Femur (tissue), 1 donor: ENCODE measurements at places on chromosomes 1 and 21.

DNA sequence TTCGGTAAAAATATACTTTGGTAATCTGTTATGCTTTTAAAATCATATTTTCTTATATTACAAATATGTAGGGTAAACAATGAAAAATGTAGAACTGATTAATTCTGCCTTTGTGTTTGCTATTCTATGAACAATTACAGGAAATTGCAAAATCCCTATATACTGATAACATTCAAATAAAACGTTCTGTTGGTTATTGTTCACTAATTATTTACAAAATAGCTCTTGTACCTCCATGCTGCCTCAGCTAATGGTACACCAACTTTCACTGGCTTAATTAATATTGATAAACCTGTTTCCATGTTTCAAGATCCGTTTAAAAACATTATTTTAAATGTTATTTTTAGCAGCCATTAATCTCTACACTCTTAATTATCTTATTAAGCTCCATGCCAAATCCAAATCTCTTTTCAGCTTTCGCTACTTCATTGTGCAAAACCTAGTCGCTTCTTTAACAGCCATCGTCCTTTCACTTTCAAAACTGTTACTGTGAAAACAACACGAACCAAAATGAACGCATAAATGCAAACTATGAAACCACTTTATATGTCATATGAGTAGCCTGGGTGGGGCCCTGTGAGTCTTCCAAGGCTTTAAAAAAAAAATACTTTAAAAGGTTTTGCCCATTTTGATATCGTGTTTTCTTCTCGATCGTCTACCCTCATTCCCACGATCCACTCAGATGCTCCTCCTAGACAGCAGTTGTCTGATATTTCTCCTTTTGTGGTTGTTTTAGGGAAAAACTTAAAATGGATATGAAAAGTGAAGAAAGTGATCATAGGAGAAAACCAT, 807.1 kb downstream of the USP25 start:
- no peak for DNase-seq

GRCh38 chr1:41138549-41138948, 103.6 kb downstream of the SCMH1 start:
- no peak for DNase-seq

DNA sequence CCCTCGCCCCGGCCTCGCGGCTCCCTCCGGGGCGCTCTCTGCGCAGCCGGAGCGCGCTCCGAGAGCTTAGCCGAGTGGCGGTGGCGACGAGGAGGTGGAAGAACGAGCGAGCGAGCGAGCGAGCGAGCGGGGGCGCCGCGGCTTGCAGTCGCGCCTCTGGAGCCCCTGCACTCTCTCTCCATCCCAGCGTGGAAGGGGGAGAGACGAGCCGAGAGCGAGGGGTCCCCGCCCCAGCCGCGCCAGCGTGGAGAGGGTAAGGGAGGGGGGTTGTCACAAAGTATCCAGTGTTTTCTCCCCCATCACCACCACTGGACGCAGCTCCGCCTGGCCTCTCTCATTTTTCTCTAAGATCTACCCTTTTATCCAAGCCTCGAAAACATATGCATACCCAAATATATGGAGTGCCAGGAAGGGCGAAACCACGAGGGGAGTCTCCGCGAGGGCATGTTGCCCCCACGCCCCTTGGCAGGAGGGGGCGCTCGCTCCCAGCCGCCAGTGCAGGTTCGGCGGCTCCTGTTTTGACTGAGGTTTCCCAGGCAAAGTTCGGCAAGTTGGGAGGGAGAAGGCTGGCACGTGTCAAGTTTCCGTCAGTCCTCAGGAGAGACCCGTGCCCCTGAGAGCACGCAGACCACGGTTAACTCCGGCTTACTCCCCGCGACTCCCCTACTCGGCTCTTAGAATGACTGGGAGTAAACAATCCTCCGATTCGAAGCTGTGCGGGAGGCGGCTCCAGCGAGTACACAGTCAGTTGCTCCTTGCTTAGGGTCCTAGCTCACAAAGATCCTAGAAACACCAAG, 569 bp upstream of the DAB1 start:
- peak; percentile 22 for DNase-seq

DNA sequence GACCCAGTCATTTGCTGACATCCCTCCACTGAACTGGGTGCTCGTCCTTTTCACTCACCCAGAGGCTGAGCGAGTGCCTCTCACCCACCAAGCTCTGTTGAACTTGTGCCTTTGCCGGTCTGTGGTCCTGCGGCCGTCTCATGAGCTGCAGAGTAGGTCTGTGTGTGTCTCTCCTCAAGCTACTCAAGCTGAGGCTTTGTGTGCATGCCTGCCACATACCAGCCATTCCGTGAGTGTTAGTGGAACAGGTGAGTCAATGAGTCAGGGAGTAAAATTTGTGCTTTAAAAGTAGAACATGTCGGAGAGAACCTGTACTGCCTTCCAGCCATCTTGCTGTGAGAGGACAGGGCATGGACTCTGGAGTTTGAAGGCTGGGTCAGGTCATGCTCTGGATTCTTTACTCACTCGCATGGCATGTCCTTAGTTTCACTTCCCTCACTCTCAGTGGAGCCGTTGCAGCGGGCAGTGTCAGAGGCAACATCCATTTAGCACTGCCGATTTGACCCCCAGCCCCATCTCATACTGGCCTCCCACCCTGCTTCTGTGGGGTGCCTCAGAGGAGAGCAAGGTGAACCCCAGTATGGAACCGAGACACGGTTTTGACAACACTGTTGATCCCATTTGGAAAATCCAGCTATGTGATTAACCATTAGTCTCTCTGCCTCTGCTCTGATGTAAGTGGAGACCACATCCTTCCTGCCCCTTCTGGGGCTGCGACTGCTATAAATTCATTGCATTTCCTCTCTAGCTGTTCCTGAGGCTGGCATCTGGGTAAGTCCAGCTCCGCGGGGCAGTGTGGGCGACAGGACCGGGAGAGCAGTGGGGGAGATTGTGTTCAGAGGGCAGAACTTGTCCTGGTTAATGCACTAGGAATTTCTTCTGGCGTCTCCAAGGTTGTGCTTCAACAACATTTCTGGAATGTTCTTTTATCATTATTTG, at the start of gene NLRP3:
Gene NLRP3, plus strand, starts transcription at position 751 of the 939 bp plus-strand sequence. CDS start 2,628 bp downstream, outside the sequence.
- peak; percentile 40 for DNase-seq

- DNase-seq: no peak
Observed at GRCh38 chr1:89887713-89888112, 66.9 kb downstream of the LRRC8D start.

DNA sequence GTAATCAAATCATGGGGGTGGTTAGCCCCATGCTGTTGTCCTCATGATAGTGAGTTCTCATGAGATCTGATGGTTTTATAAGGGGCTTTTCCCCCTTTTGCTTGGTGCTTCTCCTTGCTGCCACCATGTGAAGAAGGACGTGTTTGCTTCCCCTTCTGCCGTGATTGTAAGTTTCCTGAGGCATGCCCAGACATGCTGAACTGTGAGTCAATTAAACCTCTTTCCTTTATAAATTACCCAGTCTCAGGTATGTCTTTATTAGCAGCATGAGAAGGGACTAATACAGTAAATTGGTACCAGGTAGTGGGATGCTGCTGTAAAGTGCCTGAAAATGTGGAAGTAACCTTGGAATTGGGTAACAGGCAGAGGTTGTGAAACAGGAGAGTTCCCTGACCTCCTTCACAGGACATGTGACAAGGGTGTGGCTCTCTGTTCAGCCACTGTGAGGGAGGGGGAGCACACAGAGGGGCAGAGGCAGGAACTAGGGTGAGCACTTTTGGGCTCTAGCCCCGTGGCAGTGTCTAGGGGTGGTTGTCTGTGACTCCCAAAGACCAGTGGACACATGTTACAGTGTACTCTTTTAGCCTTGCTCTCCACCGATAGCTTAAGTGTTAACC, 105.3 kb downstream of the BACH1 start:
- no peak for DNase-seq

DNA sequence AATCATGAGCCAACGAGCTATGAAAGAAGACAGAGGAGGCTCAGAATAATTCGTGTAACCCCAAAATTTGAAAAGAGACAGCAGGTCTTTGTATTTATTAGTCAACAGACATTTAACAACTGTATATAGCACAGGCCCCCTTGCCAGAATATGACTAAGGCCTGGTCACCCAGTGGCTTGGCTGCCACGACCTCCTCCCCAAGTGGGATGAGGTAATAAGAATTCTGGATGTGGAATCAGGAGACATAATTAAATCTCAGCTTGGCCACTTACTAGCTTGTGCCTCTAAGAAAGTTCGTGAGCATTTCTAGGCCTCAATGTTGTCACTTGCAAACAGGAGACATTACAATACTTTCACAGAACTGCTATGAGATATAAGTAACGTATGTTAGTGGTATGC, 134.2 kb upstream of the TNFSF4 start:
- peak; percentile 22 for DNase-seq

- no peak for DNase-seq
Observed at GRCh38 chr1:15707239-15707925, 23.3 kb downstream of the PLEKHM2 start.

GRCh38 chr1:87077959-87078639, 163.7 kb downstream of the HS2ST1 start:
- no peak for DNase-seq

DNA sequence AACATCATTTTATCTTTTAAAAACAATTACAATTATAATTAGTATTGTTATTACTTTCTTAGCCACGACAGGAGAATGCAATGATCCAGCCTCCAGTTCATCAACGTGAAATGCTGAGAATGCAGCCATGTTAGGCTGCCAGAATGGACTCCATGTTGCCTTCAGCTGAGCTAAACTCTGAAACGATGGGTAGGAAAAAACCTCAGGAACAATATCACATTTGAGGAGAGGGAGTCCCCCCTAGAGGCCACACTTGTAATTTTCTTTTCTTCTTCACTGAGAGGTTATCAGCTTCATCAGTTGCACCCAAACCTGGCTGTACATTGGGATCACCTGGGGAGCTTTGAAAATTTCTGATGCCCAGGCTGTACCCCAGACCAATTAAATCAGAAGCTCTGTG, 34.6 kb upstream of the DNAH14 start:
- no peak for DNase-seq

GRCh38 chr1:43768168-43768567, 60.8 kb downstream of the ST3GAL3 start:
- no peak for DNase-seq

DNA sequence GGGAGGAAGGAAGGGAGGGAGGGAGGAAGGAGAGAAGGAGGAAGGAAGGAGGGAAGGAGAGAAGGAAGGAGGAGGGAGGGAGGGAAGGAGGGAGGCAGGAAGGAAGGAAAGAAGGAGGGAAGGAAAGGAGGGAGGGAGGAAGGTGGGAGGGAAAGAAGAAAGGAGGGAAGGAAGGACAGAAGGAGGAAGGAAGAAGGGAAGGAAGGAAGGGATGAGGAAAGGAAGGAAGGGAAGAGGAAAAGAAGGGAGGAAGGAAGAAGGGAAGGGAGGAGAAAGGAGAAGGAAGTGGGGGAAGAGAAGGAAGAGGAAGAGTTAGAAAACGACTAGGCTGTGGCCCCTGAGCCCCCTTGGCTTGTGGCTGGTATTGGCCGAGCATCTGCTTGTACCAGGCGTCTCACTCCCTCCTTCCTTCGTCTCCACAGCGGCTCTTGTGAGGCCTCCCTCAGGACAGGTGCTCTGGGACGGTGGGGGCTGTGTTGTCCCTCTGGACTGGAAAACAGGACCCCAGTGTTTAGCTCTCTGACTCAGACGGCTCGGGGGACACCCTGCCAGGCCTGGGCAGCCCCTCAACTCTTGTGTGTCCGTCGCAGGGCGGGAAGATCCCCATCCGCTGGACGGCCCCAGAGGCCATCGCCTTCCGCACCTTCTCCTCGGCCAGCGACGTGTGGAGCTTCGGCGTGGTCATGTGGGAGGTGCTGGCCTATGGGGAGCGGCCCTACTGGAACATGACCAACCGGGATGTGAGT, 36.2 kb upstream of the C1QA start:
- DNase-seq: no peak

DNA sequence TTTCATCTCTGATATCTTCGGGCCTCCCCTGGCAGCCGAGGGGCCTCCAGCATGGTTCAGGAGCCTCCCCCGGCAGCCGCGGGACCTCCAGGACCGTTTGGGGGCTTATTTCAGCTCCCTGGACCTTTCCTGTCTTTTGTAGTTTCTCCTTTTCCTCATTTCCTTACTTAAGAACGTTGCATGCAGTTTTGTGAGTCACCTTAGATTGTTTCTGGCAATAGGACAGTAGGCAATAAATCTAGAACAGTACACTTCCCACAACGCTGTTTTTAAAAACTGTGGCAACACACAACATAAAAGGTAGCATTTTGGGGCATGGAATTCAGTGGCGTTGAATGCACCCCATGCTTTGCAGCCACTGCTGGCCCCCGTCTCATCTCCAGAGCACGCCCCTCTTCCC, 24.4 kb downstream of the FAAP20 start:
- no peak for DNase-seq

DNA sequence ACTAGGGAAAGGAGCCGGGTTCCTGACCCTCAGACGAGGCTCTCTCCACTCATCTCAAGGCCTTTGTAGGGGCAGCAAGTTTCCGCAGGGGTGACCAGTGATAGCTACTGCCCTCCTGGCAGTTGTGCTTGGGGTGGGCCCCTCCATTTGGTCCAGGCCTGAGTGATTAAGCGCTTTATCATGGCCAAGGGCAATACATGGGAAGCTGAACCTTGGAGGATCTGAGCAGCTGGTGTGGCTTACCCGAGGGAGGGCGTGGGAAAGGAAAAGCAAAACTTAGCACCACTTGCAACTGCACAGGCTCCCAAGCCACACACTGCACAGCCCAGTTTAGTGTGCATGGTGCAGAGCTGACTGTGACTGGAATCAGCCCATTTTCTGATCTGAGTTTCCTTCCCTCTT, 47.8 kb downstream of the GADD45A start:
- DNase-seq: peak; percentile 67

- DNase-seq: no peak
Observed at GRCh38 chr1:14466006-14466405, 132.5 kb upstream of the KAZN start.

- peak; percentile 64 for DNase-seq
Observed at GRCh38 chr1:151993084-151993733, 450 bp downstream of the S100A10 start.

GRCh38 chr1:163933437-163933836, 611.7 kb downstream of the NUF2 start:
- DNase-seq: no peak

DNA sequence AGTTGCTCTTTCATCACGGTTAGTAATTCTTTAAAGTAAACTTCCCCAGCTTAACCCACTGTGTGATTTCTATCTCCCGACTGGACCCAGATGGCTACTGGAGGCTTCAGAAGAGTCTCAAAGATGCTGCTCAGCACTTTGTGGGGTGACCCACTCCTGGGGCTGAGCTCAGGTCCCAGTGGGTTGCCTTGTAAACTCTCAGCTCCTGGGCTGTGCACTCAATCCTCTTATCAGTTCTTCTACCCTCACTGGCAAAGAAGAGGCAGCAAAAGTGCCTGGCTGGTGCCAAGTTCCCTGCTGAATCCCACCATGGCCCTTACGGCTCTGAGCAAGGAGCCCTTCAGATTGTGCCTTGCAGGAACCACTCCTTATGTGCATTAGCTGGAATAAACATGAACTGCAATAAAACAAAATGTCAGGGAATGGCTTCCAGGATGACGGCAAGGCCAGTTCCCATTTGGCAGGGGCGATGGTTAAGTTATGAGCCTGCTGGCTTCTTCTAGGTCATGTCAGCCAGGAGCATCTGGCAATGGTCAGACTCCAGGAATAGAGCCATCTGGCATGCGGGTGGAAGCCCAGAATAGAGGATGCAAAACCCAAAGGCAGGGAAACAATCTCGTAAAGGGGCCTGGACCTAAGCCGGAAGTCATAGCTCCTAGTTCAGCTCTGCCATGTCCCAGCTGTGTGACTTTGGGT, 6.8 kb downstream of the MYOC start:
- peak; percentile 93 for DNase-seq
